ENCODE measurements at places on chromosomes 2 and 18. TPM values are rescaled to one million over a fixed set of nuclear protein-coding genes. Genes with fewer than 3 reads are reported as not detected.

GREB1 gene
- 9.6 TPM for total RNA-seq

SCN9A gene
- 4.7 TPM for total RNA-seq

POTEJ gene
- total RNA-seq = not detected

GRCh38 chr2:78145395-78145996 is 623.3 kb upstream of the LRRTM4 start:
- no peak for DNase-seq

DNA sequence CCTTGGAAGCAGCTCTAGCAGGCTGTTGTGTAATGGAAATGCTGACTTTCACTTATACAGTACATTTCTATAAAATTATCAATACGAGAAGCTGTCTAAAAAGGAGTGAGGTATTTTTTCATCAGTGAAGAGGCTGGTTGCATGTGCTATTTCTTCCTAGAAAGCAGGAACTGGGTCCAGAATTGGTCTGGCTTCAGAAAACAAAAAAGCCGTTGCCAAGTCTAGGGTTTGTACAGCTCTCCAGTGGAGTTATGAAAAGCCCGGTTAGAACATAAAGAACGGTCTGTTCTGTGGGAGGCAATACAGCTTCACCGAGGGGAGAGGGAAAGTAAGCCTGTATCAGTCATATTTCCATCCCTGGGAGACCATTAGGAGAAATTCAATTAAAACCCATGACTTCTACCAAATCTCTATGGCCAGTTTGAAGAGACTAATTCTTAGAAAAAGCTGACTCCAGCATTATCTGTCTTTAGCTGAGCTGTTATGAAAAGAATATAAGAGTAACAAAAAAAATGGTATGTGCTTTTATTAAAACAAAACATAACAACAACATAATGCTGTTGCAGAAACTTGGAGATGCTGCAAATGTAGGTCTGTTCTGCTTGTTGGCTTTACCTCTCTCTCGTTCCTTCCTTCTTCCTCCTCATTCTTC is 217.0 kb downstream of the CMPK2 start:
- DNase-seq = no peak

- DNase-seq = no peak
Measured at GRCh38 chr2:219302412-219302968, 6.7 kb downstream of the PTPRN start.

GRCh38 chr18:48761582-48761981 is 189.2 kb downstream of the SMAD7 start:
- DNase-seq = no peak
